Hematopoietic multipotent progenitor cell treated with erythropoietin and hydrocortisone succinate and interleukin-3 and kit ligand, for 8 days (in vitro differentiated cells): ENCODE measurements at places on chromosomes 12 and 14.

DNA sequence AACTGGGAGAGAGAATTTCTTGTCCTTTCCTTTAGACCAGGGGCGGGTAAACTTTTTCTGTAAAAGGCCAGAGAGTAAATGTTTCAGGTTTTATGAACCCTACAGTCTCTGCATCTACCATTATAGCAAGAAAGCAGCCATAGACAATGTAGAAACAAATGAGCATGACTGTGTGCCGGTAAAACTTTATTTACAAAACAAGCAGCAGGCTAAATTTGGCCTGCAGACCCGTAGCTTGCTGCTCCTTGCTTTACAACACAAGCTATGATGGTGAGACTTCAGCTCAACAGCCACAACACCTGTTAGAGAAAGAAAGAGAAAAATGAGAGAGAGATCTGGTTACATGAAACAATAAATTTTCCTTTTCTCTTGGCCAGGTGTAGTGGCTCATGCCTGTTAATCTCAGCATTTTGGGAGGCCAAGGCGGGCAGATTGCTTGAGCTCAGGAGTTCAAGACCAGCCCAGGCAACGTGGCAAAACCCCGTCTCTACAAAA is 4.2 kb upstream of the CDC42BPB start:
- no peak for DNase-seq

DNA sequence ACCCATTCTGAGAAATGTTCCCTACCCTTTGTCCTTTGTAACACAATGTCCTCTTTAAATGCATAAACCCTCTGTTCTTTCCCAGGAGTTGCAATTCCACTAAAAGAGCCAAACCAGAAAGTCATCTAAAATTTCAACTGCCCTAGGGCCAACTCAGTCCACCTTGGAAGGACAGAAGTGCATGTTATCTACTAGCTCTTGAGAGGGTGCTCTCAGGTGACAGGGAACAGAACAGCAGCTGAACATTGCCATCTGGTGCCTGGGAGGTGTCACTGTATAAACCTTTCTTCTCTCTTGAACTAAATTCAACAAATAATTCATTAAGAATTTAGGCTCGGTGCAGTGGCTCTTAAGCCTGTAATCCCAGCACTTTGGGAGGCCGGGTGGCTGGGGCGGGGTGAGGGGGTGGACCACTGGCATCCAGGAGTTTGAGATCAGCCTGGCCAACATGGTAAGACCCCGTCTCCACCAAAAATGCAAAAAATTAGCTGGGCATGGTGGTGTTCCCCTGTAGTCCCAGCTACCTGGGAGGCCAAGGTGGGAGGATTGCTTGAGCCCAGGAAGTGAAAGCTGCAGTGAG is 10.3 kb upstream of the FERMT2 start:
- peak; percentile 63 for DNase-seq

DNA sequence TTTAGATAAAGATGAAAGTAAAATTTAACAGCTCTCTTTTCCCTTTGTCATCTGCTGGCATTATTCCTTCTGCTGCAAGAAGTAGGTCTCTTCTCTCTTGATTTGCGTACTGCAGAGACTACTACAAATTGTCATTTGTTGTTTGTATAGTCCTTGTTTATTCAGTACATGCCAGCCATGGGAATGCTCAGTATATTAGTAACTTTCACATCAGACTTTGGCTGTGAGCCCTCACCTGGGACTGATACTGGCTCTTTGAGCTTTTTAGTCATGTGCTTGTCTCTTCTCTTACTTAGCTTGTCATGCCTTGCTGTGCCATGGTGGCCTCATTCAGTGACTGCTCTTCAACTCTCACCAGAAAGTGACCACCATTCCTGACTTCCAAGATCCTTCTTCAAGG is 169.8 kb downstream of the PRKCH start:
- DNase-seq = no peak

GRCh38 chr12:12323591-12323990 is 26.5 kb downstream of the MANSC1 start:
- DNase-seq = no peak

DNA sequence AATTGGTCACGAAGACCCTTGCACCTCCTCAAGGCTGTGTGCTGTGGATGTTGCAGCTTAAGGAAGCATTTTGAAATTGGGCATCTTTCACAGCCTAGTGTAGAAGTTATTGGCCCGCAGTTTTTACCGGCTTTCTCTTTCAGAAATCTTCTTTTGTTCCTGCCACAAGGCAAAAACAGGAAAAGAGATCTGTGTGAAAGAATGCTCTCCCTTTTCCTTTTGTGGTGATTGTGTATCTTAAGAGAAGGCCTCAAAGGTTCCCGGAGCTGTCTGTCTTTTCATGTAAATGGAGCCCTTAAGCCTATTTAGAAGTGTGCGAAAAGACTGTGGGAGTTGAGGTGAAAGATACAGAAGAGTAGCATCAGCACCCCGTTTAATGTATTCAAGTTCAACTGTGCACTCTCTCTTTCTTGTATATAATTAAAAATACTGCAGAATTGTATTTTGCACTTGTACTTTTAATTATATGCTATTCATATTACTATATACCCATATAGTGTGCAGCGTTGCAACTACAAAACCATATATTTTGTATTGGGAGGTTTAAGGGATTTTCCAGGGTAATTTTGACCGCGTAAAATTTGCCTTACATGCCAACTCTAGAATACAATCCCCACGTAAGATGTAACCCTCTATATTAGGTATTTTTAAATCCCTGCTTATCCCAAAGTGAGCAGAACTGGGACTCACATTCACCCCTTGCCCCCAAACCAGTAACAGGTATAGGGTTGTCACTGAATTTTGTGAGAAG is 441.7 kb downstream of the RAD51B start:
- DNase-seq = no peak

DNA sequence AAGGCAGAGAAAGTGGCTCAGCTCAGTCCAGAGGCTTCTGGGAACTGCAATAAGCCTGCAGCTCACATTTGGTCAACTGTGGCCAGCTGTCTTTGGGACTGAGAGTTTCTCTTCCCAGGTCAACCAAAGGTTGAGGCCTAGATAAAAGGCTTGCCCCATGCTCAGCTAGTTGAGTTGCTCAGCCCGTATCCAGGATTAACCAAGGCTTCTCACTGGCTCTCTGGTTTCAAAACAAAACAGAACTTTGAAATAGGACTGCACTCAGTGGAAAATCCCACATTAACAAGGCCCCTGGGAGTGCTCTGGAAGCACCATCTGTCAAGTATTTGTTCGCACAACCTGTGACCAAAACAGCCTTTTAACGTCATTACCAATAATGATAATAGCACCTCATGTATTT is 40.3 kb upstream of the NUAK1 start:
- DNase-seq = no peak

- no peak for DNase-seq
Observed at GRCh38 chr12:69044887-69045286, 111.9 kb upstream of the CPM start.
